NCI-H774 (cell line): ENCODE measurements at places on chromosomes 12 and 14.

GRCh38 chr12:114944736-114945135, 260.8 kb upstream of the TBX3 start:
- DNase-seq, result no peak

- no peak for DNase-seq
These were observed 11.7 kb downstream of the EPS8 start for GRCh38 chr12:15777355-15778012.

- DNase-seq, result no peak
These were observed 156.5 kb downstream of the PAWR start for GRCh38 chr12:79534029-79534867.

DNA sequence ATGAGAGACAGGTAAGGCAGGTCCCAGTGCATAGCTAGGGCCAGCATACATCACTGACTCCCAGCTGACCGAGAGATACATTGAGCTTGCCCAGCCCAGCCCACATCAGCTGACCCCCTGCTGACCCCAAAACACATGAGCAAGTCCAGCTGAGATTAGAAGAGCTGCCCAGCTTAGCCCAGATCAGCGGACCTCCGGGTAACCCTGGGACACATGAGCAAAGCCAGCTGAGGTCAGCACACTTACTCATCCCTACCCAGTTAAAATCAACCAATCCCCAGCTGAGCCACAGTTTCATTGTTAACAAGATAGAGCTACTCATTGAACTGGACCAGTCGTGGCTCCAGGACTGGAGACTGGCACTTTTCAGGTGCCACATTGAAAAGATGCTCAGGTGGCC, 21.8 kb upstream of the FBXO34 start:
- DNase-seq, result no peak

DNA sequence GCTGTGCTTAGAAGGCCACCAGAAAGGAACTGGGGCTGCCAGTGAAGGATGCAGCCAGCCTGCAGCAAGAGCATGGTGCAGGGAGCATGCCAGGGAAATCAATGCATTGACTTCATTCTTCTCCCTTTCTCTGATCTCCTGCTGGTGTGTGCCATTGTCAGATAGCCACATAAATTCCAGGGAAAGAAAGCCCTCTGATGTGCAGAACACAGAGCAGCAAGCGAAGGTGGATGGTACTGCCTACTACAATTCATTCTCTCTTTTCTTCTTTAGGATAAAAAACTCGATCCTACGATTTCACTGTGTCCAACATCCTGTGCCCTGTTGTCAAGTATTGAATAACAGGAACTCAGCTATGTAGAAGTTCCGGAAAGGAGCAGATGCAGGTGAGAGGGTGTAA, 446.7 kb upstream of the TMEM132C start:
- DNase-seq, result no peak

GRCh38 chr12:48447755-48448154, 24.6 kb upstream of the ANP32D start:
- no peak for DNase-seq
